ENCODE measurements at places on chromosomes 7 and 10.

DNA sequence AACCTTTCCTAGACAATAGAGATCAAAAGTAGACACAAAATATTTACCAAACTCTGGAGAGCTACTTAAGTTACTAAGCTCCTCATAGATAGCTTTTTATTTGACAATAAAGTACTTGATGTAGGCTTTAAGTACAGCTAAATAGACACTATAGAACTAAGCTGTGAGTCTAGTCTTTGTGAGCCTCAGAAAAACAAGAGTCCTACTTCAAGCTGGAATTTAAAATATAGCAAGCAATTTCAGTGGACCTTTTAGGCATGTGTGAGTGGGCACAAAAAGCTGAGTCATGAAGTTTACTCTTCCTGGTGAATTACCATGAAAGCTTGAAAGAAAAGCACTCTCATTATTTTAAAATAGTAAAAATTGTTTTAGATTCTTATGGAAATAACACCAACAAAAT is 76.1 kb downstream of the ADD3 start:
- no peaks in the 10 kb centered on the region for H3K4me1 ChIP-seq
- no peak overlapping the region for H3K4me3 ChIP-seq
- no peaks in the 10 kb centered on the region for H3K36me3 ChIP-seq
- H3K27me3 ChIP-seq = no peaks in the 10 kb centered on the region
- no peak for DNase-seq

- DNase-seq = no peak
- H3K36me3 ChIP-seq = no peaks in the 10 kb centered on the region
- H3K4me1 ChIP-seq = no peaks in the 10 kb centered on the region
- H3K4me3 ChIP-seq = no peak overlapping the region
- no peaks in the 10 kb centered on the region for H3K27me3 ChIP-seq
- H3K27ac ChIP-seq = no peak overlapping the region
Measured at GRCh38 chr7:140857048-140857447, 67.7 kb downstream of the BRAF start.

GRCh38 chr10:21492421-21492820 is 33.1 kb downstream of the SKIDA1 start:
- H3K27ac ChIP-seq = no peak overlapping the region
- peaks cover 8% of the 10 kb centered on the region for H3K4me1 ChIP-seq
- no peak overlapping the region for H3K4me3 ChIP-seq
- no peaks in the 10 kb centered on the region for H3K27me3 ChIP-seq

DNA sequence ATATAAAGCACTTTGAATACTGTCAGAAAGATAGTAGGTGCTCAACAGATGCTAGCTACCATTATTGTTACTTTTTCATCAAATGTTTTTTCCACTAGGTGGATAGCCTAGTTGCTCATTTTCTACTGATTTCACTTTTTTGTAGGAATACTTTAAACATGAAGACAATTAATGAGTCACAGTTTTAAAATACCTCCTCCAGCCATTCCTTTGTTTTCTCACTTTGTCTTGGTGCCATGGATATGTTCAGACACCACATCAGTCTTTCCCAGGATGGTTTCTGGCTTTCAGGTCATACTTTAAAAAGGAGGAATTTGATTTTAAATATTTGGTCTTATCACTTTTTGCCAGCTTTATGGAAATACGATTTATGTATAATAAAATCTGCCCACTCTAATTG is 147.1 kb upstream of the MGMT start:
- no peak for DNase-seq
- no peak overlapping the region for H3K27ac ChIP-seq
- no peak overlapping the region for H3K4me3 ChIP-seq
- no peaks in the 10 kb centered on the region for H3K4me1 ChIP-seq

GRCh38 chr10:133316266-133316665 is 7.6 kb downstream of the ZNF511 start:
- H3K4me3 ChIP-seq = no peak overlapping the region
- no peaks in the 10 kb centered on the region for H3K4me1 ChIP-seq
- H3K27ac ChIP-seq = no peak overlapping the region

DNA sequence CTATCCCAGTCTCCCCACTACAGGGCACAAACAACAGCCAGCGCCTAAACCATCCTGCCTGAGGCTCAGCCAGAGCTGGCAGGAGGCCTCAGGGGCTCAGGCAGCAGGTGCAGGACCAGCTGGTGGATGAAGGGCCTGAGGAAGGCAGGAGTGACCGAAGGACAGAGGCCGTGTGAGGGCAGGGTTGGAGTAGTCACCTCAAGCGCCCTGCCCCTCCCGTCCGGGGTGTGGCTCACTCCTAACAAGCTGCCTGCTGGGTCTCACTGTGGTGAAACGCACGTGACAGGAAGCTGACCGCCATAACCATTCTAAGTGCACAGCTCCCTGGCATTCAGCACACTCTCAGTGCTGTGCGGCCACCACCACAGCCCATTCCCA is 281.1 kb downstream of the ELFN1 start:
- H3K27ac ChIP-seq = no peak overlapping the region
- H3K4me3 ChIP-seq = no peak overlapping the region
- H3K36me3 ChIP-seq = no peaks in the 10 kb centered on the region
- no peak for DNase-seq

- no peak overlapping the region for H3K4me3 ChIP-seq
- no peaks in the 10 kb centered on the region for H3K36me3 ChIP-seq
- no peak for DNase-seq
- no peak overlapping the region for H3K27ac ChIP-seq
Measured at GRCh38 chr7:55590517-55591281, 18.4 kb upstream of the VOPP1 start.
